ENCODE measurements at places on chromosomes 3 and 15. TPM values are rescaled to one million over a fixed set of nuclear protein-coding genes. Genes with fewer than 3 reads are reported as not detected.

Gene GP5
- total RNA-seq, result 0.13 TPM

Gene SYNM
- total RNA-seq, result 2.0 TPM

Gene ITIH3
- not detected for total RNA-seq

Gene CADM2
- 20.2 TPM for total RNA-seq

Gene SLC22A13
- 0.54 TPM for total RNA-seq

Gene DIPK2A
- total RNA-seq, result 28.9 TPM

Gene CFAP91
- 5.4 TPM for total RNA-seq

Gene TMEM266
- 2.6 TPM for total RNA-seq

Gene NMD3
- total RNA-seq, result 64.2 TPM

Gene PTPRG
- total RNA-seq, result 90.1 TPM

Gene PP2D1
- not detected for total RNA-seq

Gene RBM6
- 80.1 TPM for total RNA-seq

Gene AADAC
- not detected for total RNA-seq

Gene IL17RB
- total RNA-seq, result 7.0 TPM

Gene FBN1
- 3.3 TPM for total RNA-seq

Gene DNAH12
- not detected for total RNA-seq
